Gastrocnemius medialis (tissue), 4 donors: ENCODE measurements at places on chromosomes 5 and 9.
A peak's percentile ranks its signal among the peaks of the same experiment; 100 is the strongest.

DNA sequence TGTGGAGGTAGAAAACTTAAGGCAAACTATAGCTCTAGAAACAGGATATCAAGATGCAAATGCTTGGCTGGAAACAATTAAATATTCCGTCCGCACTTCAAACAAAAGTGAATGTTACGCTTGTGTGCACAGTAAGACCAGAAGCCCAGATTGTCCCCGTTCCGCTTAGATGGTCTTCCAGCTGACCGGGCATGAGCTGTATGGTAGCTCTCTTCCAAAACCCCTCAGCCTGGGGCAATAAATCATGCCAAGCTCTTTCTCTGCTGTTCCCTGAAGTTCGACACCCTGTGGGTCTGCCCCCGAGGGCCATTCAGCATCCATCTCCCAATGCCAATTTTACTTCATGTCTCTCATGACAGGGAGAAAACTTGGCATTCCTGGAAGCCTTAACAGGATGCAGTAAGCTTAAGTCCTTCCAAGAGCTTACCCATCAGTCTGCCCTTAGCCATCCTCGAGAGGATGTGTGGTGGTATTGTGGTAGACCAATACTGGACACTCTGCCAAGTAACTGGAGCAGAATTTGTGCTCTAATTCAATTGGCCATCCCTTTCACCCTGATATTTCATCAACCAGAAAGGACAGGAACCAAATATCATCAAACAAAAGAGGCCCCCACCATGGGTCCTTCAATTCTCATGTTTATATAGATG lies 70.7 kb upstream of the RANBP6 start:
- H3K36me3 ChIP-seq, result no peaks in the 10 kb centered on the region
- DNase-seq, result no peak

GRCh38 chr5:91365498-91365897 lies 17.6 kb downstream of the ARRDC3 start:
- H3K36me3 ChIP-seq, result no peaks in the 10 kb centered on the region
- DNase-seq, result no peak
- peak overlapping the region; percentile 51 for H3K27ac ChIP-seq
- H3K27me3 ChIP-seq, result no peaks in the 10 kb centered on the region
- no peak overlapping the region for H3K4me3 ChIP-seq
- peaks cover 7% of the 10 kb centered on the region for H3K4me1 ChIP-seq

GRCh38 chr5:36744773-36745589 lies 131.6 kb upstream of the NIPBL start:
- no peaks in the 10 kb centered on the region for H3K27me3 ChIP-seq
- peak overlapping the region; percentile 55 for H3K27ac ChIP-seq
- H3K4me3 ChIP-seq, result peak overlapping the region; percentile 63
- peak; percentile 8 for DNase-seq
- H3K4me1 ChIP-seq, result peaks cover 16% of the 10 kb centered on the region
- no peaks in the 10 kb centered on the region for H3K36me3 ChIP-seq

DNA sequence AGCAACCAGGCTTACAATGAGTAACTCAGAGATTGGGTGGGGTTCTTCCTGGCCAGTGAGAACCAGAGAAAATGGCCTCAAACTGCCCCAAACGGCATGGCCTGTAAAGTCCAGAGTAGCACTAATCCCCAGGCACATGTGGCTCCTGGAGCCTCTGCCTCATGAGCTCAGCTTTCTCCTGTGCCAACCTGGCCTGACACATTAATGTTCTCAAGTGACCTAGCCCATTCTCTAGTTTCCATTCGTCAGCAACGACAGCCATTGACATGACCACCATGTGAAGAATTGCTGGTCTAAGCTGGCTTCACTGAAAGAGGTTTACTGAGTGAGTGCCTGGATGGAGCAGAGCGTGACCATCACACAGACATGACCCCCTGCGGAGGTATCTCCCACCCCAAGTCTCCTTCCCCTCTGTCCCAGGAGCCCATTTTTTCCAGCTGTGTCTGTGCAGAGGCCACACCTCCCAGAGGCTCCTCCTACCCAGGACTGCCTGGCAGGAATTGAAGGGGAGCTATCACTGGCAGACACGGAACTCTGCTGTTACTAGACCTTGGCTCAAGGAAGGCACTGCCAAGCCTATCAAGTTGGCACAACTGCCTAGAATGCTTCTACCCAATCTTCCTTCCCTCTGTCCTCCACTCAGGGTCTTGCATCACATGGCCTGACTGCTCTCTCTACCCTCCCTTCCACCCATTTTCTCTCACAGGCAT lies 59.0 kb upstream of the BOD1 start:
- H3K27ac ChIP-seq, result peak overlapping the region; percentile 87
- DNase-seq, result peak; percentile 67
- no peaks in the 10 kb centered on the region for H3K36me3 ChIP-seq

DNA sequence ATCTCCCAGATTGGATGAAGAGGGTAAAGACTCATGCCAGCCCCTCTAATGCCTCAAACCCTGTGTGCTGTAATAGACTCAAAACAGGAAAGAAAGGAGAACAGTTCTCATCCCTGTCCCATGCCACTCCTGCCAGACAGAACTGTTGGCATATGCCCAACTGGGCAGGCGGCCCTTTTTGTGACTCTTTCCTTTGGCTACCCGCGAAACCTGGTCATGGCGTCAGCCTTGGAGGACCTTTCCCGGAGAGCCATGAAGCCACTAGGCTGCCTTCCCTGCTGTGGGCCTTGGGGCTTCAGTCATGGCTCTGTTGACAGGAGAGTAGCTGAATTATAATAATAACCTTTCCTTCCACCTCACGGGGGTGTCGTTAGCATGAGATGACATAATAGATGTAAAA lies 75.9 kb upstream of the SEMA6A start:
- no peaks in the 10 kb centered on the region for H3K36me3 ChIP-seq
- DNase-seq, result no peak
- H3K27me3 ChIP-seq, result no peaks in the 10 kb centered on the region
- H3K4me1 ChIP-seq, result peaks cover 4% of the 10 kb centered on the region
- H3K4me3 ChIP-seq, result no peak overlapping the region
